Stimulated activated CD8-positive, alpha-beta memory T cell treated with anti-CD3 and anti-CD28 coated beads, Interleukin-7, amount 100 ng/mL, for 4 hours (primary cell): ENCODE measurements at places on chromosomes 1 and 21.

DNA sequence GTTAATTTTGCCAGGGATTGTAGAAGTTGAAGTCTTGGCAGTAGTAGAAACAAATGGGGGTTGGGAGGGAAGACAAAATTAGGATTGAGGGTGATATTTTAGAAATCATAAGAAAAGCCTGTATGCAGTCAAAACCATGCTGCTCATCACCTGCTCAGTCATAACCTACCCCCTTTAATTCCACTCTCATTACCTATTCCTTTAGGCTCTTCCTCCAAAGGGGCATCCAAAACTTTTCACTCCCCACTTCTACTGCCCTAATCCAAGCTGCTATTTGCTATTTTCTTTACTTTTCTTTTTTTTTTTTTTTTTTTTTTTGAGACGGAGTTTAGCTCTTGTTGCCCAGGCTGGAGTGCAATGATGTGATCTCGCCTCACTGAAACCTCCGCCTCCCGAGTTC is 11.5 kb downstream of the H3-3A start:
- no peak for DNase-seq

- no peak for DNase-seq
Measured at GRCh38 chr1:45974541-45975269, 157.7 kb downstream of the PIK3R3 start.

GRCh38 chr21:18424276-18424675 is 20.7 kb upstream of the TMPRSS15 start:
- DNase-seq, result no peak

- DNase-seq, result no peak
Measured at GRCh38 chr1:202953392-202953791, 4.7 kb downstream of the ADIPOR1 start.

DNA sequence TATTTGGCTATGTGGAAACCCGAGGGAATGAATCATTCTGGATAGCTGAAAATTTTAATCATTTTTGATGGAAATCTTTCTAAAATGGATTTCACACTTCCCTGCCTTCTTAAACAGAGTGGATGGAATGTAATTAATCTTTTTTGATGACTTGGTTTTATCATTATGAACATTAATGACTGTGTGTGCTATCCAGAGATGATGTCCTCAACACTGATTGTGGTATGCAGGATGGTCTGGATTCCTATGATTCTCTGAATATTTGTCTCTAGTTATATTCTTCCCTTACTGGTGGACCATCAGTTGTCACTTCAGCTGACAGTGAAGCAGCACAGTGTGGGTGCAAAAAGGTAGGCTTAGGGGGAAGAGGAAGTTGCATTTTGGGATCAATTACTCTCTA is 513.5 kb downstream of the LMO4 start:
- no peak for DNase-seq

GRCh38 chr1:53616927-53617326 is 122.0 kb downstream of the GLIS1 start:
- no peak for DNase-seq

- DNase-seq, result no peak
Measured at GRCh38 chr1:217418269-217419193, 212.4 kb downstream of the GPATCH2 start.

DNA sequence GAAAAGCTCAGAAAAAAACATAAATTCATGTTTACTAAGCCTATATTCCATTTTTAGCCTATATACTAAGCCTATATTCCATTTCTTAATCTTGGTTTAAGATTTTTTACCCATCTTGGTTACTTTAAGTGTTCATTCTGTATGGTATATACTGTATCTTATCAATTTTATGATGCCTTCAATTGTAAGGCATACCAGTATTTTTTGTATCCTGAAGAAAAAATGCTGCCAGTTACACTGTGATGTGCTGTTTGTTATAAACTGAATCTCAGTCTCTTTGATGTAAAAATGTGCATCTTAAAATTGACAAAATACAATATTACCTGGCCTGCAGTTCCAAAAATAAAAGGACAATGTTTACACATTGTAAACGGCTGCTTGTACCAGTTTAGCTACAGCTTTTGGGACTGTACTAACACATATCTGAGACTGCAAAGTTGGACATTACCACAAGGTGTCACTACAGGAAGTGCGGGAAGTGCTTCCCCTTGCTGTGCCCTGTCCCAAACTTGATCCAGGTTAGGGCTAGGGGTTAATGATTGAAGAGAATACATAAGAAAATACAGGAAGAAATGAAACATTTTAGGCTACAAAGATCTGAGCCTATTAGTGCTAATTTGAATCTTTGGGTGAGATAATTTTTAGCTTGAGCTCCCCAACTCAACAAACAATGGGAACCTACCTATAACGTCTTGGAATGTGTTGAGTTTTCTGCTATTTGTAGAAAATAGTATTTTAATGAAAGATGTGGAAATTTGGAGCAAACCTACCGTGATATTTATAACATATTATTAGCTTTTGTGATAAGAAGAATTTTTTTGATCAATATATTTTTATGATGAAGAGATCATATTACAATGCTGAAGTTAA is 108.9 kb downstream of the LBR start:
- DNase-seq, result no peak

DNA sequence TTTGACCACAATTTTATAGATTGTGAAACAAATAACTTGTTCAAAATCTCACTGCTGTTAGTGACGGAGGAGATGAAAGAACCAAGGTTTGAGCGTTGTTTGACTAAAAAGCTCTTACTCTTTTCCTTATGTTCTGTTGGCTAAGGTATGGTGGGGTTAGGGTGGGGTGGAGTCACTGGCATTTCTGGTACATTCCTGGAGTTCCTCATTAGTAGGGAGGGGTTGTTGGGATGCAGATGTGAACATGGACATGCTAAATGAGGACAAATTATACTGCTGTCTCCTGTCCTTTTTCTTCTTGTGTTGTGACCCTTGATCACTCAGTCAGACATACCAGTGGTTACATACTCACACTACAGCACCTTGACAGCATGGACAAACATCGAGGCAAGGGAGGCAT is 26.2 kb upstream of the CD1D start:
- no peak for DNase-seq

DNA sequence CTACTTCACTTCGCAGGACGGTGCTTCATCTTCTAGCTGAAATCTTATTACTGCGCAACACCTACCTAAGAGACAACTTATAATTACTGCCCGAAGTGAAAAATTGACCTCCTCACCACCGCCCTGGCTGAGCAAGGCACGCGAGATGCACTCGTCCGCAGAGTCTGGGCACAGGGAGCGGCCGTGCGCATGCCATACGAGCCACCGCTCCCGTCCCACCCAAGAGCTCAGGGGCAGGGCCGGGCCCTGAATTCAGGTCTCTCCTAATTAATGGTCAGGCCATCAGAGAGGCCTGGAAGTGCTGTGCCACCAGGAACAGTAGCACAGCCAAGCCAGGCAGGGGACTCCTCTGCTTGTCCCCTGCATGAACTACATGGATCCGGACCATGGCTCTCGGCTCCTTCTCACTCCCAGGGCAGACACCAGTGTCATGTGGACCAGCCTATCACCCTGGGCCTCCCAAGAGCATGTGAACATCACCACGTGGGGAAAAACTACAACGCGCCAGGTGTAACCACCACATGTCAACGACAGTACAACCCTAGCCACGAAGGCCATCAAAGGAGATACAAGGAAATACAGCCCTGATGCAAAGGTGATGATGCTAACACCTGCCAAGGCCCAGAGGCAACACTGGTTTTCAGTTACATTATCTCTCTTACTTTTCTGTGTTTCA is 11.5 kb downstream of the RIPK4 start:
- DNase-seq, result no peak

- no peak for DNase-seq
Measured at GRCh38 chr1:17539477-17540254, at the start of gene ARHGEF10L. Gene ARHGEF10L, plus strand, starts transcription at chr1:17539698. Its CDS starts 40,898 bp downstream, at chr1:17580596.

DNA sequence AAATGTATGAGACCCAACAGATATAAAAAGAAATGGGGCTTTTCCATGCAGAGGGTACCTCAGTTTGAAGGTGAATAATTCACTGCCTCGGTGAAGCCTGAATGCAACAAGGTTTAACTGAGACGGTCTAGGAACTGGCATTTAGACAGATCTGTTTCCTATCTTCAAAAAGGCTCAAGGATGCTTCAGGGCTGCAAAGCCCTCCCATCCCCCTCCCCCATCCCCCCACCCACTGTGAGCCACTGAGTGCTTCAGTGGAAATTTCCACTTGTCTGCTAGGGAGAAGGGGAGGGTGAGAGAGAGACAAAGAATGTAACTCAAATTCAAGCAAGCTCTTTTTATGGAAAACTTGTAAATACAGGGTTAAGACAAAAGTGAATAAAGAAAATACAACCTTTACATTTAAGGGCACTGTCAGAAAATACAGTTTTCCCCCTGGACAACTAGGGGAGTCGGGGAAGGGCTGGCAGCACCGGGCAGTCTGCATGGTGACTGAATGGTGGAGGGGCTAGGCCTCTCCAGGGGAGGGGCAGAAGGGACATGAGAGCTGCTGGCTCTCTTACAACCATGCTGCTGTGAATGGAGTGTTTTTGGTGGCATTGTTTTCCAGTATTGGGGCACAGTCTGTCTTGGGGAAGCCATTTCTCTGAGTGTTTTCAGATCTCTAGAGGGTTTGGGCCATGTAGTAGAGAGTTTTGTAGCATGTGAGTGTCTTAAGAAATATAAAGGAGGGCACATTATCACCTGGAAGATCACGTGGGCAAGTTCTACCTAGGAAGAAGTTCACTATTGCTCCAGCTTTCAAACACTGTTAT is 56.7 kb downstream of the MRPS6 start:
- no peak for DNase-seq

GRCh38 chr1:17833661-17834501 is 78.7 kb downstream of the ACTL8 start:
- DNase-seq, result no peak

- no peak for DNase-seq
Measured at GRCh38 chr1:167033646-167034045, 44.6 kb downstream of the MAEL start.

- no peak for DNase-seq
Measured at GRCh38 chr1:164703960-164704411, 145.0 kb downstream of the PBX1 start.

DNA sequence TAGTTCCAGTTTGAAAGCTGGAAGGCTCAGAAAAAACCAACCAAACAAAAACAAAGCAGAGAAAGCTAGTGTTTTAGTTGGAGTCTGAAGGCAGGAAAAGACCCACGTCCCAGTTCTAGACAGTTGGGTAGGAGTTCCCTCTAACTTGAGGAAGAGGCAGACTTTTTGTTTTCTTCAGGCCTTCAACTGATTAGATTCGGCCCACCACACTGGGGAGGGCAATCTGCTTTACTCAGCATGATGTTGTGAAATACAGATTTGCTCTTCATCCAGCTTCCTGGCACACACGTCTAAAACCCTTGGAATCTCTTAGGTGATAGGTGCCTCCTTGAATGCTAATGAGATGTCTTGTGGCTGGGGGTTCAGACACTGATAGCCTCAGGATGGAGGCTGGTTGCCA is 49.1 kb upstream of the CSF3R start:
- no peak for DNase-seq

- DNase-seq, result no peak
Measured at GRCh38 chr1:34408011-34408410, 231.3 kb downstream of the C1orf94 start.

- DNase-seq, result no peak
Measured at GRCh38 chr1:206678490-206678889, 6.2 kb upstream of the MAPKAPK2 start.

DNA sequence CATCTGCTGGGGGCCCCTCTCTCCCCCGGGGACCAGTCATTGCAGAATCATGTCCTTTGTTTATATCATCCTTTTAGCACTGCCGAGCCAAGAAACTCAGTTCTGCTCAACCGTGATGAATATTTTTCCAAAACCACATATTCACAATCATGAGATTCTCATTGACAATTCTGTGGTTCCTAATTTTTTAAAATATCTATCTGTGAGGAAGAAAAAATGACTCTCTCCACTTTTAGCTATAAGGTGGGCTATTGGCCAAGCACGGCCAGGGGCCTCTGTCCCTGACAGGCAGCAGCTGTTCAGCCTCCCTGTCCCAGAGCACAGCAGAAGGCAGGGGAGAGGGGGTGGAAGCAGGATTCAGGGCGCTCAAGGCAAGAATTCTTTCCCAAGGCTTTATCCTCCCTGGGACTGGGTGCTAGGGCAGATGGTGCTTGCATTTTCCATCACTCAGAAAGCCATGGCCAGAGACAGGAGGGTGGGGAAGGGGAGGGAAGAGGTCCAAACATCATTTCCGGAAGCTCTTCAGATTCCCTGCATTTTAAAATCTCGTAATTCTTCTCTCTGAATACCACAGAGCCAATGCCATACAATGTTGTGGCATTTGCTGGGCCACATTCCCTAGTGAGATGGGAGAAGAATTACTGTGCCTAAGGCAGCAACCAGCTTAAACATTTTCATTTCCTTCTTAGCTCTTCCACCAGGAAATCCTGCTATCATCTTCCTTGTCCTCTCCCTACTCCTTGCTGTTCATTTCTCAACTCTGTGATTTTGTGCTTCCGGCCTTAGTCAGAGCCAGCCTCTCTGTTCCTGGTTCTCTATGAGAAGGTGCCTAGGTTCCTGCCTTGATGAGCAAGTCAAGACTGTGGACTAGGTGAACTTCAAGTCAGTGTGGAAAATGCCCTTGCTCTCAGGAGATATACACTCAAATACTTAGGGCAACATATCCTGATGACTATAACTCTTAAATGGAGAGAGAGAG is 60.3 kb downstream of the KCNJ6 start:
- DNase-seq, result no peak

DNA sequence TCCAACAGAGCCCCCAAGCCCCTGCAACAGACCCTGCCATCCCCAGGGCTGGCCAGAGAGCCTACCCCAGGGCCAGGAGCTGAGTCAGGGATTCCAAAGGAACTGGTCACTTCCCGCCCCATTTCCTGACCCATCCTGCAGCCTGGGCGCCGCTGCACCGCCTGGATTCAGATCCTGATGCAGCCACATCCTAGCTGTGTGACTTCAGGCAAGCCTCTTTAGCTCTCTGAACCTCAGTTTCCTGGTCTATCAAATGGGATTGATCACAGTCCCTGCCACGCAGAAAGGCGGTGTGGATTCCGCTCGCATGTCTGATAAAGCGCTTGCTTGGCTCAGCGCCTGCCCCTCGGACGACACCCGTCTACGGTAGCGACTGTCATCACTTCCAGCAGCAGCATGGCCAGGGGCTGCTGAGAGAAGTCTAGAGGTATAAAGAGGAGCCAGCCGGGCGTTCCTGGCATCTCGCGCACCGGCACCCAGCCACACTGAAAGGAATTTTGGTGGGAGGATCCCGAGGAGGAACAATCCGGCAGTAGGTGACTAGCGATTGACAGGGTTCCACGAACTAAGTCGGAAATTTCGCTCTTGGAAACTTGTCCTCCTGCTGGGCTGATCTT is 10.1 kb downstream of the EPHA2 start:
- DNase-seq, result no peak
